ENCODE measurements at places on chromosomes 3 and 15. TPM values are rescaled to one million over a fixed set of nuclear protein-coding genes. Genes with fewer than 3 reads are reported as not detected.

DNA sequence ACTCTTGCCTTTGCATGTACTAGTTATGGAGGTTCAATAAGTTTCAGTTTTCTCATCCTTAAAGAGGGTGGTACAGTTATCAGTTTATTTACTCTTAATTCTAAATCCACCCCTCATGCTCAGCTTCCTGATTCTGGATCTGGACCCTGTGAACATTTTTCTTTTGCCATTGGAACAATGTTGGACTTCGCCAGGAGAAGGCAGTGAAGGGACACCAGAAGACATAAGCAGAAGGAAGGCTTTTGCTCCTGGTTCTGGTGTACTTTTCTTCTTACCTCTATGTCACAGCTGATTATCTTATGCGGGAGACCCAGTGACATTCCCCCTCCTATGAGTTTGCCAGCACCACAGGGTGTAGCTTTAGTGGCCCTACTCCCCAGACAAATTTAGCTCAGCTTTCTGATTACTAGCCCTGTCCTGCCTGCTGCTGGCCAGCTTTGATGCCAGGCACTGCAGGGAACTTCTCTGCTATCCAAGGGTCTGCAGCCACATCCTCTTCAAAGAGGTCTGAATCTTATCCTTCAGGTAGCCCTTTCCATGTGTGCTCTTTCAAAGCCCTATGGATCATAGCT lies 466.3 kb upstream of the EPHA3 start:
- H3K4me1 ChIP-seq, result no peaks in the 10 kb centered on the region
- no peak overlapping the region for H3K27ac ChIP-seq
- no peaks in the 10 kb centered on the region for H3K36me3 ChIP-seq
- H3K27me3 ChIP-seq, result no peaks in the 10 kb centered on the region
- DNase-seq, result no peak
- no peak overlapping the region for H3K4me3 ChIP-seq

DNA sequence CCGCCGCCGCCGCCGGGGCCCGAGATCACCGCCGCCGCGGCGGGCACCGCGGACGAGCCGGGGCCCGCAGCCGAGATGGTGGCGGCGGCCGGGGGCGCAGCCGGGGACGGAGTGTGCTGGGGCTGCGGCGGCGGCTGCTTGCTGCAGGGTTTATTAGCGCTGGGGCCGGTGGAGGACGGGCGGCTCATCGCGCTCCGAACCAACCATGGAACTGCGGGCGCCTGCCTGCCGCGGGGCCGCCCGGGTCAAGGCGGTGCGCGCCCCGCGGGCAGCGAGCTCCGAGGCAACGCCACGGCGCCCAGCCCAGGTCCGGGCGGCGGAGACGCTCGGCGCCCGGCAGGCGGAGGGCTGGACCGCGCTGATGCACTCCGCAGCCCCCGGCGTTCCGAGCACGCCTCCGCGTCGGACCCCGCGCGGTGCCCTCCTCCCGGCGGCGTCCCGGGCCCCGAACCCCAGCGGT lies 277 bp downstream of the SIAH2 start:
- H3K36me3 ChIP-seq, result peaks cover 51% of the 10 kb centered on the region
- peak overlapping the region; percentile 95 for H3K4me3 ChIP-seq
- peaks cover 69% of the 10 kb centered on the region for H3K4me1 ChIP-seq
- DNase-seq, result no peak
- no peak overlapping the region for H3K27ac ChIP-seq

- no peak for DNase-seq
- H3K4me1 ChIP-seq, result no peaks in the 10 kb centered on the region
- H3K36me3 ChIP-seq, result no peaks in the 10 kb centered on the region
These were observed 60.1 kb upstream of the PFN2 start for GRCh38 chr3:150030841-150031240.

DNA sequence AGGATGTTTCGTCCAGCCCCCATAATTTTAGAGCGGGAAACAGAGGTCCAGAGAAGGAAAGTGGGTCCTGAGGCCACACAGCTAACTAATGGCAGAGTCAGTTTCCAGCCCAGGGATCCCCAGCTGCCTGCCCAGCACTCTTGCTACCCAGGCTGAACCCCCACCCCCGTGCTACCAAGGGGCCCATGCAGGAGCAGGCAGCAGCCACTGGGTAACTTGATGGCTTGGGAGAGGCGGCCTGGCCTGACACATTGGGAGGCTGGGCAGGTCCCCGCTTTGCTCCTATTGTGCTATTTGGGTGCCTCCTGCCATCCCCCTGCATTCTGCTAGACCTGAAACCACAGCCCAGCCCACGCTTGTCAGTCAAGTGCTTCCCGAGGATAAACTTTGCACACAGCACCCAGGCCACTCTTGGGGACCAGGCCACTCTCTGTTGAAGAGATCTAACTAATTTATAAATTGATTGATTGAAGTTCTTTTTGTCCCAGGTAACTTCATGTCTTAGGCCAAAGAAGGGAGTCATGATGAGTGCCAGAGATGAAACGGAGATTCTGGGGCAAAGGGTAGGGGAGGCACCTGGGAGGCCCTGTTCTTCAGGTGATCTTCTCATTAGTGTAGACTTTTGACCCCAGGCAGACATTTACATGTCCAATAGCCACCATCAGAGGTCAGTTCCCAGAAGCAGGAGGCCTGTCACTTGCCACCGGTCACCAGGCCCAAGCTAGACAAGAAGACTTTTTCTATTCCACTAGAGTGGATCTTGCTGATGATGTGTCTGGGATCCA lies 7.0 kb downstream of the PAK6 start:
- peaks cover 6% of the 10 kb centered on the region for H3K27me3 ChIP-seq
- no peak overlapping the region for H3K27ac ChIP-seq
- H3K4me3 ChIP-seq, result no peak overlapping the region
- peaks cover 4% of the 10 kb centered on the region for H3K4me1 ChIP-seq
- H3K36me3 ChIP-seq, result no peaks in the 10 kb centered on the region

LPCAT4 gene
- total RNA-seq, result 80.8 TPM

DNA sequence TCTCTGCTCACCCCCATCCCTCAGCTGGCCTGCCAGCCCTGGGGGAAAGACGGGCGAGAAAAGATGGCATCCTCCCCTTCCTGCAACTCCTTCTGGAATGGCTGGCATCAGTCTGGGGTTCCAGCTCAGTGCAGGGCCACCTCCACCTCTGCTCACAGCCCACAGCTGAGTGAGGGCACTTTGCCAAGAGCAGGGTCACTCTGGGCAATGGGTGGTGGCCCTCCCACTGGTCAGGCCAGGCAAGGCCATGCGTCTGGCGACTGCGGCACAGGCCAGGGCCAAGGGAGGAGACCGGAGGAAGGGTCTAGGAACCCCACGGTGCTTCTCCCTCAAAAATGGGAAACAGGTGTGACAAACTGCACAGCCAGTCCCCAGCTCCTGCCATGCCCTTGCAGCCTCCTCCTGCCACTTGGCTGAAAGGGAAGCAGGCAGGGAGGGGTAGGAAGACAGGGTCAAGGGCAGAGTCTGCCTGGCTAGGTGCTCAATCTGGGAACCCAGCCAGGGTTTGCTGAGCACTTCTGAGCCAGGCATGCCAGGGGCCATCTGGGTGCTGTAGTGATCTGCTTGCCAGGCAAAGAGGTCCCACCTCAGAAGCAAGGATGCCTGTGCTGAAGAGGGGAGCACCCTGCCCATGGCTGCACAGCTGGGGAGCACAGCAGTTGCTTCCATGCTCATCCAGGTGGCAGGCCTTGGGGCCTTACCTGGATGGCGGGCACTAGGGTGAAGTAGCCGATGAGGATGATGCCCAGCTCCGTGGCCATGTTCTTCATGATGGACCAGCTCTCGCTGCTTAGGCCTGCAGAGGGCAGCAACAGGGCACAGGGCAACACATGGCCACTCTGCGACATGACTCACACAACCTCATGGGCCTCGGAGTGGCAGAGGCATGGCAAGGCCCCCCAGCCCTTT lies 41.2 kb downstream of the PTPN23 start:
- peaks cover 22% of the 10 kb centered on the region for H3K4me1 ChIP-seq
- no peak for DNase-seq
- peak overlapping the region; percentile 98 for H3K27ac ChIP-seq
- H3K4me3 ChIP-seq, result no peak overlapping the region

DNA sequence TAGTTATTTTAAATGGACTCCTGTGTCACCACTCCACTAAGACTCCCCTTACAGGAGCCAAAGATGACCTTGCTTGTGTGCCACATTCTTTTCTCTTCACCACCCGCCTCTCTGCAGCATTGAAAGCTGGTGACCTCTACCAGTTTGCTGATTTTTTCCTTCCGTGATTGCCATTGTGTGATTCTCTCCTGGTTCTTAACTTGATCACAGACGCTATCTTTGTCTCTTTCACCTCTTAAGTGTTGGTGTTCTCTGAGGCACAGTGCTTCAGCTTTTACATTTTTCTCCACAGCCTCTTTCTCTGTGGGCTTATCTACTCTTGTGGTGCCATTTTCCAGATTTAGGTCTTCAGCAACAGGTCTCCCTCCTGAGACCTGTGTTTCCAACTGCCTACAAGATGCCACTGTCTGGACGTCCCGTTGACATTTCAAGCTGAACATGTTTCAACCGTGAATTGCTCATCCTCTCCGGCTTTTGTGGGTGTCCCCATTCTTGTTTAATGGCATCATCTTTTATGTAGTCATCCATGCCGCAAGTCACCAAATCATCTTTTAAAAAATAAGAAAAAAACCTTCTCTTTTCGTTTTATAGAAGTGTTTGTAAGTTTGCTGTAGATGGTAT lies 26.5 kb downstream of the IQGAP1 start:
- H3K4me3 ChIP-seq, result peak overlapping the region; percentile 58
- H3K36me3 ChIP-seq, result peaks cover 32% of the 10 kb centered on the region
- H3K27ac ChIP-seq, result peak overlapping the region; percentile 92
- no peaks in the 10 kb centered on the region for H3K27me3 ChIP-seq
- no peak for DNase-seq

DNA sequence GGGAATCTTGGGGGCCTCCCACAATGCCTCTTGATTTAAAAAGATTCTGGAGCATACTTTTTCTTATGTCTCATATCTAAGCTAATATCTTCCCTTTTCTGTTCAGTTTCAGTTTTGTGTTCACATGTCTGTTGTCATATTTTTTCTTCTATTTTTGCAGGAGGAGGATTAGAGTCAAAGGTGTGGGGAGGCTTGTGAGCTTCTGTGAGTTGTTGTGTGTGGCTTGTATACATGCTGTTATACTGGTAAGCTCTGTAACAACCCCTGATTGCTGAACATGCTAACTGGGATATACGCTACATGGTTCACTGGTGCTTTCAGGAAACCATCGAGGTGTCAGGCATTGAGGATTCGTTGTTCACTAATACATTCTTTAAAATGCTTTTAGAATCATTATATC lies 83.5 kb downstream of the SLC25A26 start:
- DNase-seq, result no peak
- peaks cover 23% of the 10 kb centered on the region for H3K36me3 ChIP-seq
- H3K4me3 ChIP-seq, result peak overlapping the region; percentile 16
- H3K27me3 ChIP-seq, result no peaks in the 10 kb centered on the region

All from activated T-helper 1 cell treated with anti-CD3 and anti-CD28 coated beads, Interleukin-12 subunit alpha, Interleukin-12 subunit beta, Interleukin-2, Interleukin-4 antibody, amounts not matched to agents 30 ng/mL and 10 ng/mL and 1 ng/mL, durations not matched to agents 14 hours and 24 hours and 36 hours (primary cell).